ENCODE measurements at places on chromosomes 2 and 18.

- DNase-seq: no peak
Measured at GRCh38 chr18:9994026-9994570, 80.3 kb downstream of the VAPA start.

GRCh38 chr2:178119179-178119922, 7.1 kb downstream of the RBM45 start:
- DNase-seq: no peak

DNA sequence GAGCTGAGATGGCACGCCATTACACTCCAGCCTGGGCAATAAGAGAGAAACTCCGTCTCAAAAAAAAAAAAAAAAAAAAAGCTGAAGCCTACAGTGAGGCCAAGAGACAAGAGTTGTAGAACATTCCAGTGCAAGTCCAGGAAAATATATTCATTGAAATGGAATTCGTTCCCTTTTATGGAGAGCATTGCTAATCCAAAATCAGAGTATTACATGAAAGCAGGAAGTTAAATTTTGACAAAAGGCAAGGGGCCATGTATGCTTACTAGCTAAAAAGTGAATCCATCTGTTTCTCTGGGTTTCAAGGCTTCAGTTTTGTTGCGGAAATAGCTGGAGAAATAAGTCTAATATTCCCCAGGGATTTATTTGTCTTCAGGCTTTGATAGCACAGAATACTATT, 471.7 kb downstream of the THSD7B start:
- no peak for DNase-seq

DNA sequence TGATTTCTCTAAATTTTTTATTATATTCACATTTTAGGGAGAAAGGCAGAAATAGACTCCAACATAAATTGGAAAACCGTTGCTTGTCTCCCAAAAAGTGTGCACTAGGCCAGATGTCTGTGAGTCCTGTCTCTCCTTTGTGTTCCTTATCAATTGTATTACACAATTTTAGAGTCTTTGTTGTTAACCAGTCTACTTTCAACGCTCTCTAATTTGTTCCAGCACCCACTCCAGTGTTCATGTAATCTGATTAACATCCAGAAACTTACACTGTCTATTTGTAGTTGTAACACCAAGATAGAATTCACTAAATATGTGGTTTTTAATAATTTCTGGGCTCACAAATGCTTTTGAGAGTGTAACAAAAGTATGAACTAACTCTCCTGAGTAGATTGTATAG, 195.6 kb downstream of the FSIP2 start:
- no peak for DNase-seq

DNA sequence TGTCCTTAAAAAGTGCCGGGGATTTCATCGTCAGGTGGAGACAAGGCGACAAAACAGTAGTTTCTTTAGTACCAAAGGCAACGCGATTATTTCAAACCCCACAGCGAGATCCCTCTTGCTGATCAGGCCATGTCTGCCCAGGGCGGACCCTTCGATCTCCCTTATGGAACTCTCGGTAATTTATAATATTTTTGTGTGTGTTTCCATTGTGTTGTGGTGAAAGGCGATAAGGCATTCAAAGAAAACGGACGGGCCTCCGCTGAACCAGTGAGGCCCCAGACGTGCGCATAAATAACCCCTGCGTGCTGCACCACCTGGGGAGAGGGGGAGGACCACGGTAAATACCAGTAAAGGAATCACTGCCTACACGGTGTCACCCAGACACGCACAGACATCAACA, 1.4 kb upstream of the GAD1 start:
- DNase-seq: no peak

DNA sequence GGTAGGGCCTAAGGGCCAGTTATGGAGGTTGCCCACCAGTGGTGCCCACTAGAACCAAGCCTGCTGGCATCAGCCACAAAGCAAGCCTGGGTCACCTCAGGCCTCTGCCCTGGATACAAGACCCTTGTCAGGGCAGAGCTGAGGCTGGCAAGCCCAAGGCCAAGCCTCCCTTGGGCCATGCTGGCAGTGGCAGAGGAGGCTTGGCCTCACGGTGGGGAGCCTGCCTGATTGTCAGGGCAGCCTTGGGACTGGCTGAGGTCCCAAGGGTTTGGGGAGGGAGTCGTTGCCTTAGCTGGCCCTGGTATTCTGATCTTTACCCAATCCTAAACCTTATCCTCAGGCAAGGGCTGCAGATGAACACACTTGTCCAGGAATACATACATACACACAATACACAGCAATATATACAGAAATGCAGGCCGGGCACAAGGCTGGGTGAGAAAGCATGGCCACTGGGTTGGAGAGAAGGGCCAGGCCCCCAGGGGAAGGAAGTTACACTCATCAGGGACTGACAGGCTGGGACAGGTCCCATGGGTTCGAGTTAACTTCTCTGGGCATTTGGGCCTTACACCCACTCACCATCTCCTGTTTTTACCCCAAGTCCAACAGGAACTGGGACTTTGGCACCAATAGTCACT, 21.0 kb downstream of the CCT7 start:
- no peak for DNase-seq

GRCh38 chr2:226420646-226421045, 379.0 kb downstream of the IRS1 start:
- DNase-seq: no peak

GRCh38 chr2:198287706-198288105, 483.3 kb downstream of the PLCL1 start:
- no peak for DNase-seq

DNA sequence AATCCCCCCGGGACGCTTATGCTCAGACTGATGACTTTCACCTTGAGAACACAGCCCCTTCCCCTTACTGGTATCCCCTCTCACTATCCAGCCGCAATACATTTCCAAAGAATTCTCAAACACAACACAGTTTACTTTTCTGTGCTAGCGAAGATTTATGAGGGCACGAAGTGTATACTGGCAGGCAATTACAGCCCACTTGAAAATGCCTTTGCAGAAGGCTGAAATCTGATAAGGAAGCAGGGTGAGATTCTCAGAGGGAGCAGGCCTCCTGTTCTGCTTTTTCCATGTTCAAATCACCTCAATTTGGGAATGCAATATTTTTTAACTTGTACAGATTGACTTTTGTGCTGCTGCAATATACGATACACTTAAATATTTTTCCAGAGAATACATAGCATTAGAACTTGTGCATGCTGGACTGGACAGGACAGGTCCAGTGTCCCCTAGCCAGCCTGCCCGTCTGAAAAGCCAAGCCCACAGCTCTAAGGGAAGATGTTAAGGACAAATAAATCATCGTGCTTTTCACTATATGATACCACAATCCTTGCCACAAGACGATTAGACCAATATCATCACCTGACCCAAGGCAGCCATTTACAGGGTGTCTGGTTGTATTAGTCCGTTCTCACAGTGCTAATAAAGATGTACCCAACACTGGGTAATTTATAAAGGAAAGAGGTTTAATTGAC, 262.1 kb downstream of the EPHA4 start:
- DNase-seq: no peak

Measured in left forelimb (tissue), 1 donor.